ENCODE measurements at places on chromosomes 11 and 22.

GRCh38 chr11:110711776-110712658 is at the start of gene ARHGAP20:
Gene ARHGAP20, minus strand, starts transcription at chr11:110712437. Its CDS starts 206 bp downstream, at chr11:110712231.
- DNase-seq: peak; percentile 85

DNA sequence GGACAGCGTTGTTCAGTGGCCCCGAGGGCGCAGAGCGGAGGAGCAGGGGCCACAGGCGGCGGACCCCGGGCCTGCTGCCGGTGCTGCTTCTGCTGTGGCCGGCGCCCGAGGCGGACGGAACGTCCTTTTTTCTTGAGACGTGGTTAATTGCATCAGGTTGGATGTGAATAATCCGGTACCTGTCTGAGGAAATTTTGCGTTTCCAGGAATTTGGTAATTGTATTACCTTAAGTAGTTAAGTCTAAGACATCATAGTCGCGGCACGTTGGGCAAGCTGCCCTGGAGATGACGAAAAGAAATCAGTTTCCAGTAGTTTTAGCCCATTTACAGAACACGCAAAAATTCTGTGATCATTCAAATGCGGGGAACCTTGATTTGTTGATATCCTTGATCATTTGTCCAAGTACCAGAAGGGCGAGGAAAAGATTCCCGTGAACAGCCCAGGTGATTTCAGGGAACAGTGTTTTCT is 789 bp downstream of the SPECC1L start:
- DNase-seq: no peak

DNA sequence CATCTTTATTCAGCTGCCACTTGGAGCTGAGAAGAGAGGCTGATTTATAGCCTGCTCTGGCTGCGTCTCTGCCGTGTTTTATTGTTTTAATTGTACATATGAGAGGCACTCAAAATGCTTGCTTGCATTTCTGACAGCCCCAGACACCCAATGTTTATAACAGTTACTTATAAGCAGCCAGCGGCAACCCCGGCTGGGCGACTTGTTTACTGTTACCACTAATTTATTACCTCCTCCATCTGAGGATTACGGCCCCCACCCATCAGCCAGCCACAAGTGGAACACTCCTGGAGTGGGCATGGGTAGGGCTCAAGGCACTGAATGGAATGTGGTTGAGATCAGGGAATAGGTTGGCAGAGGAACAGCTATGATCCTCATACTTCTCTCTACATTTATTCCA is 61.2 kb downstream of the CLPB start:
- DNase-seq: no peak

DNA sequence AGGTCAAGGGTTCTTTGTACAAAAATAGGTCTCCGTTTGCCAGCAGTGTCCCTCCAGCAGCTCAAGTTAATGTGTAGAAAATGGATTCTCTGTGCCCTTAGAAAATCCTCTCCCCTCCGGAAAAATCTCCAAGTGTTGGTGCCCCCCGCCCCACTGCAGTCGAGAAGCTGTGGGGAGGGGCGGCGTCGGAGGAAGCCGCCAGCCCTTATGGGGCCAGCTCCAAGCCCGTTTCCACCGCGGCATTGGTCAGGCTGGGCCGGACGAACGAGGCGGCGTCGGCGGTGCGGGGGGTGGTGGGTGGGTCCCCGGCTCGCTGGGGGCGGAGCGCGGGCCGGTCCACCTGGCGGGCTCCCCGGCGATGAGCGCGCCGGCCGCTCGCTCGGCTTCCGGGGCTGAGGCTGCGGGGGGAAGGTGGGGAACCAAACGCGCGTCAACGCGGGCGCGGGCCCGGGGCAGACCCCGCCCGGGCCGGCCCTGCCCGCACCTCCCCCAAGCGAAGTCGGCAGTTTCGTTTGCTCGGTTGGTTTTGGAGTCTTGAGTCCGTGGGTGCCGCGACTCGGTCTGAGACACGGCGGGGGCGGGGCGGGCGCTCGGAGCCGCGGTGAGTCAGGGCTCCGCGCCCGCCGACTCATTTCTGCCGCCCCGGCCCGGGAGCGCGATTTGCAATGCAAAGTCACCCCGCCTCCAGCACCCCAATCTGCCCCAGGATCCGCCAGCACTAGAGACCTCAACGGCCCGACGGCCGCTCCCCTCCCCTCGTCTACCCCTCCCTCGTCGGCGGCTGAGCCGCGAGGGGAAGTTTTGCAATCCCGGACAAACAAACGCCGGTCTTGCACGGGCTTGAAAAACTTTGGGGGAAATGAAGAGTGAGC is 1.4 kb downstream of the ASCL2 start:
- DNase-seq: no peak

DNA sequence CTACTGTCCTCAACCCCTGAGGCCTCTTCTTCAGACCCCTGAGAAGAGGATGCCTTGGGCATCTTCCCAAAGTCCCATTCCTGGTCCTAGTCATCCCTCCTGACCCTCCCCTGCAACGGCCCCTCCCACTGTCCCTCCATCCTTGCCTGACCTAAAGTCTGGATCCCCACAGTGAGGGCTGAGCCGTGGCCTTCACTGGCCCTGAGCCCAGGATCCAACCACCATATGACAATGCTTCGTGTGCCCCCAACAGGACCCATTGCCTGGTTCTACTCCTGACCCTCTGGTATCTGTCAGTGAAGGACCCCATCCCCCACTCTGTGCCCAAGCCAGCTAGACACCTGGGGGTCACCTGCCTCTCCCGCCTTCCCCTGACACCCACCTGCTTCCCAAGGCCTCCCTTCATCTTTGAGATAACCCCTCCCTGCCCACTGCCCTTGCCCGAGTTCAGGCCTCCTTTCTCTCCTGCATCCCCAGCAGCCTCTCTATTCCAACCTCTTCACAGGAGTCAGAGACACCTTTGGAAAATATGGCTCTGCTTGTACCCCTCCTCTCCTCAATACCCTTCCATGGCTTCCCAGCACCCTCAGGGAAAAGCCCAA is 48.0 kb downstream of the LRRC32 start:
- peak; percentile 50 for DNase-seq

DNA sequence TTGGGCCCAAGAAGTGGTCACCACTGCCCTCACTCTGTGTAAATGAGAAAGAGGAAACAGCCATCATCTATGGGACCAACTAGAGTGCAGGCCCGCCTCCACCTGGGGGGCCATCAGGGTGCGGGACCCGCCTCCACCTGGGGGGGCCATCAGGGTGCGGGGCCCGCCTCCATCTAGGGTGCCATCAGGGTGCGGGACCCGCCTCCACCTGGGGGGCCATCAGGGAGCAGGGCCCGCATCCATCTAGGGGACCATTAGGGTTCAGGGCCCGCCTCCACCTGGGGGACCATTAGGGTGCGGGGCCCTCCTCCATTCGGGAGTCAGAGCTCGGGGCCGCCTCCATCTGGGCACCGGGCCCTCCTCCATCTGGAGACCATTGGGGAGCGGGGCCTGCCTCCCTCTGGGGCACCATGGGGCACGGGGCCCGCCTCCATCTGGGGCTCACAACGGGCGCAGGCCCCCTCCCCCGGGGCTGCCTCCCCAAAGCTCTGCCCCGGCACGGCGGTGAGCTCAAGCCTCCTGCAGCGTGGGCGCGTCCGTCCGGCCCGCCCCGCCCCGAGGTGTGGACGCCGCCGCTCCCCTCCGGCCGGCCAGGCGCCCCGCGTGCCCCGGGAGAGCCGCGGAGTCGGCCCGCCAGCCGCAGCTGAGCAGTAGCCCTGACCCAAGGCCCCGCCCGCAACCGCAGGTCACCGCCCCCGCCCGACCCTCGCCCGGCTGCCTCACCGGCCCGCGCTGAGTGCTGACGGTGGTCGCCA is 512 bp downstream of the TOLLIP start:
- no peak for DNase-seq
